ENCODE measurements at places on chromosomes 12 and 14. TPM values are rescaled to one million over a fixed set of nuclear protein-coding genes. Genes with fewer than 3 reads are reported as not detected.
A peak's percentile ranks its signal among the peaks of the same experiment; 100 is the strongest.

DNA sequence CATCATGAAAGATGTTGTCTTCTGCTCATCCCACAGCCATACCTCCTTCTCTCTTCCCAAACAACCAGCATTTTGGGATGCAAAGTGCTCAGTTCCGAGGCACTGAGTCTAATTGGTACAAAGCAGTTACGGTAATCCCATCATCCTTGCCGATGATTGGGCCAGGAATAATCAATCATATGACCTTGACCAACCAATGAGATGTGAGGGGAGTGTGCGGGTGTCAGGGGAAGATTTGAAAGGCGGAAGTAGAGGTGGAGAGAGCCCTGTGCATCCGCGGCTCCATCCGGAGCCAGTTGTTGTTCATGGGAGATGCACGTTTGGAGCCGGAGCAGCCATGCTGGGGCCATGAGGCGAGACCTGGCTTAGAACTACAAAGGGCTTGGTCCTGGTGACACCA lies 67.3 kb downstream of the SYNE3 start:
- no peaks in the 10 kb centered on the region for H3K4me1 ChIP-seq
- H3K36me3 ChIP-seq, result no peaks in the 10 kb centered on the region
- DNase-seq, result no peak

- H3K27ac ChIP-seq, result peak within 1 kb of the TSS; percentile 59
- no peaks in the 10 kb centered on the region for H3K27me3 ChIP-seq
- H3K36me3 ChIP-seq, result no peaks in the 10 kb centered on the region
- no peaks in the 10 kb centered on the region for H3K4me1 ChIP-seq
Observed at GRCh38 chr12:31590642-31591379, at the start of gene DENND5B. Gene DENND5B, minus strand, starts transcription at chr12:31591136. Its CDS starts 304 bp downstream, at chr12:31590832.

DNA sequence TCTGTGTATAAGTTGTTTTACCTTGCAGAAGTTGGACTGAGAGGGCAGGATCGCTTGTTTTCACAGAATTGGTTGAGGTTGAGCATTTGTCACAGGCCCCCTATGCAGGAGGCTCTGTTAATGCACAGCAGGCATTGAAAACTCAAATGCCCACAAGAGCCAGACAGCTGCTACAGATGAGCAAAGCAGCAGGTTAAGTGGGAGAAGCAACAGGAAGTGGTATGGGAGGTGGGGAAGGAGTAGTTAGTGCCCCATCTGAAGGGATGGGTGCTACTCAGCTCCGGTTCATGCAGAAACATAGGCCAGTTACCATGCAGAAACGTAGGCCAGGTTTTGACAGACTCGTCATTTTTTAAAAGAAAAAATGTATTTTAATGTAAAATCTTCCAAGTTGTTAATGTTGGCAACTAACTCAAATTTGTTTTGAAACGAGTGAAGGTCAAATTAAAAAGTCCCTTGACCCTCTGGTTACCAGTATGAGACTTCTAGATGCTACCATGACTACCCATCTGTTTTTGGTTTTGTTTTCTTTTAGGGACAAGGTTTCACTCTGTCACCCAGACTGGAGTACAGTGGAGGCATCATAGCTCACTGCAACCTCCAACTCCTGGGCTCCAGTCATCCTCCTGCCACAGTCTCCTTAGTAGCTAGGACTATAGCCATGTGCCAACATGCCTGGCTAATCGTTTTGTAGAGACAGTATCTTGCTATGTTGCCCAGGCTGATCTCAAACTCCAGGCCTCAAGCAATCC lies 84.7 kb upstream of the FRMD6 start:
- H3K27ac ChIP-seq, result no peak overlapping the region
- no peaks in the 10 kb centered on the region for H3K27me3 ChIP-seq
- no peaks in the 10 kb centered on the region for H3K36me3 ChIP-seq

DNA sequence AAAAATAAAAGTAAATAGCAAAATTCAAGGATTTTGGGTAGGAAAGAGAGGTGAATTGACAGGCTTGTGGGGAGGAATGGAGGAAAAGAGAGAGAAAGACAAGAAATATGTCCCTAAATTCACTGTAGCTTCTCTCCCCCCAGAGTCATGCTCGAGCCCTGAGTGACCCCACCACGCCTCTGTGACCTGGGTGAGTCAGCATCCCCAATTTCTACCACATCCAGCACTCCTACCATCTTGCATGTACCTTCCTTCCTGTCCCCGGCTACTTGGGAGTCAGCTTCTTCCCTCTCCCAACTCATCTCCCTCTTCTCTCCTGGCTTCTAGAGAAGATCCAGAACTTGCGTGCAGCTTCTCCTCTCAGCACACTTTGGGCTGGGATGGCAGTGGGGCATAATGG lies 9.8 kb downstream of the ZNF219 start:
- peaks cover 72% of the 10 kb centered on the region for H3K36me3 ChIP-seq
- no peak for DNase-seq
- no peaks in the 10 kb centered on the region for H3K27me3 ChIP-seq
- H3K27ac ChIP-seq, result no peak overlapping the region
- H3K4me1 ChIP-seq, result peaks cover 7% of the 10 kb centered on the region

GRCh38 chr12:6959058-6959804 lies 8.1 kb downstream of the PTPN6 start:
- H3K27me3 ChIP-seq, result no peaks in the 10 kb centered on the region
- H3K36me3 ChIP-seq, result no peaks in the 10 kb centered on the region
- H3K27ac ChIP-seq, result no peak overlapping the region
- DNase-seq, result no peak

DNA sequence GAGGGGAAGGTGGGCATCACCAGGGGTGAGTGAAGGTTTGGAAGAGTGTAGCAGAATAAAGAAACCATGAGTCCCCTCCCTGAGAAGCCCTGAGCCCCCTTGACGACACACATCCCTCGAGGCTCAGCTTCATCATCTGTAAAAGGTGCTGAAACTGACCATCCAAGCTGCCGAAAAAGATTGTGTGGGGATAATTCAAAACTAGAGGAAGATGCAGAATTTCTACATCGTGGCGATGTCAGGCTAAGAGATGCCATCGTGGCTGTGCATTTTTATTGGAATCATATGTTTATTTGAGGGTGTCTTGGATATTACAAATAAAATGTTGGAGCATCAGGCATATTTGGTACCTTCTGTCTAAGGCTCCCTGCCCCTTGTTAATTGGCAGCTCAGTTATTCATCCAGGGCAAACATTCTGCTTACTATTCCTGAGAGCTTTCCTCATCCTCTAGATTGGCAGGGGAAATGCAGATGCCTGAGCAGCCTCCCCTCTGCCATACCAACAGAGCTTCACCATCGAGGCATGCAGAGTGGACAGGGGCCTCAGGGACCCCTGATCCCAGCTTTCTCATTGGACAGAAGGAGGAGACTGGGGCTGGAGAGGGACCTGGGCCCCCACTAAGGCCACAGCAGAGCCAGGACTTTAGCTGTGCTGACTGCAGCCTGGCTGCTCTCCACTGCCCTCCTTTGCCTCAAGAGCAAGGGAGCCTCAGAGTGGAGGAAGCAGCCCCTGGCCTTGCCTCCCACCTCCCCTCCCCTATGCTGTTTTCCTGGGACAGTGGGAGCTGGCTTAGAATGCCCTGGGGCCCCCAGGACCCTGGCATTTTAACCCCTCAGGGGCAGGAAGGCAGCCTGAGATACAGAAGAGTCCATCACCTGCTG lies 7.0 kb downstream of the SERPINA1 start:
- no peaks in the 10 kb centered on the region for H3K27me3 ChIP-seq
- H3K4me3 ChIP-seq, result no peak overlapping the region
- H3K27ac ChIP-seq, result no peak overlapping the region
- H3K36me3 ChIP-seq, result no peaks in the 10 kb centered on the region
- no peak for DNase-seq

DNA sequence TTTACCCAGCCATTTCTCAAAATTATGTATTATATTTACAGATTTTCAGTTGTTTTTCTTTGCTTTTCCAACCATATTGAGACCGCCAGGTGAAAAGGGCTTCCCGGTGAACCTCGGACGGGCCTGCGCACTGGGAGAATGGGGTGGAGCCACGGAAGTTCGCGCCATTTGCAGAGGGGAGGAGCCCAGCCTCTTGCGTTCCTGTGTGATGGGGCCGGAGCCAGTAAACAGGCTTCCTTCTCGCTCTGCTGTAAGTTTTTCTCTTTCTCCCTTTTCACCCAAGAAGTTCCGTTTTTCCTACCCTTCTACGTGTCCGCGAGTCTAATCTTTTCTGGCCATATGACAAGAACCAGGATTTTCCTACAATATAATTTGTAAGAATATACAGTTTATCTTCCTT lies 1108.8 kb upstream of the SEL1L start:
- no peaks in the 10 kb centered on the region for H3K4me1 ChIP-seq
- peak overlapping the region; percentile 69 for H3K27ac ChIP-seq
- no peaks in the 10 kb centered on the region for H3K27me3 ChIP-seq
- H3K4me3 ChIP-seq, result peak overlapping the region; percentile 68

CCDC38 gene
- total RNA-seq, result not detected

TSHR gene
- not detected for total RNA-seq

MAP3K9 gene
- total RNA-seq, result 24.7 TPM

CD69 gene
- total RNA-seq, result not detected

Data from H1 (cell line).